Activated CD8-positive, alpha-beta memory T cell treated with anti-CD3 and anti-CD28 coated beads, Interleukin-2, amount 50 U/mL, for 48 hours (primary cell): ENCODE measurements at places on chromosomes 13 and 19.

DNA sequence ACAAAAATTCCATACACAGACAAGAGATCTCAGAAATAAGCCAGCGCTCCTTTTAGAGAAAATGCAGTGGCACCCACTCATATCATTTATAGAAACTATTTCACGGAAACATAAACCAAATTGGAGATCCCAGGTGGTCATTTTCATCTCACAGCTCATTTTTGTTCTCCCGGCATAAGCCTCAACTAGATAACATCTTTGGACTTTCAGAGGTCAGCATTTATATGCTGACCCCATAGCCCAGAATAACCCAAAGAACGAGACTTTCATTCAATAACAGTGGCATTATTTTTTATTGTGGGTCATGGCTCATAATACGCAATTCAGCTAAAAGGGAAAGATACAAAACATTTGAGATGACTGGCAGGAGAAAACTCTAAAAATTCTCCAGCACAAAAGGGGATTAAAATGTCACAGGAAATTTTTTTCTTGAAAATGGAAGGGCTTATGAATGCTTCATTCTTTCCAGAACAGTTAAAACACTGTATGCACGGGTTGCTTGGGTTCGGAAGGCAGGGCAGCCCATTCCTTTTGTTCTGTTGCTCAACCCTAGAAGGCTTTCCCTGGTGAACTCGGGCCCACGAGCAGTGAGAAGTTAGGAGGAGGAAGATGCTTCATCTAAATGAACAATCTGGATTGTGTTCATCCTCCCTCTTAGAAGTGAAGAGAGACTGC is 24.0 kb downstream of the STARD13 start:
- DNase-seq: no peak

- no peak for DNase-seq
Measured at GRCh38 chr13:24287748-24288287, 21.6 kb upstream of the C1QTNF9 start.

- DNase-seq: no peak
Measured at GRCh38 chr13:110479215-110479545, 82.3 kb downstream of the RAB20 start.

DNA sequence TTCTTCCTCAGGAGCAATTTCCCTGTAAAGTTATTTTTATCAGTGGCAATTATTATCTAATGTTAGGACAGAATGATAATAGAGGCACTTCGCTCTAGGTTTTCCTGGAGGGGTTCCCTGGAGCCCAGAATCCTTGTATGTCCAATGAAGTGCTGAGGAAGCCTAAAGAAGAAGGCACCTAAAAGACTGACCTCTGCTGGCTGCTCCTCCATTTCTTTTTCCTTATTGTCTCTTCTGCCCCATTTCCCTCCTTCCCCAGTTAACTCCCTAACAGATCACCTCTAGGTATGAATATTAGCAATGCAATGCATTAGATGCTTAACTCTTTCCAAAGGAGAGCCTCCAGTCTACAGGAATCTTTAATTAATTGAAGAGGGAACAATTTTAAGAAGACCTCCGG is 985.4 kb downstream of the DIAPH3 start:
- no peak for DNase-seq

- DNase-seq: no peak
Measured at GRCh38 chr13:94332359-94333096, 147.0 kb downstream of the DCT start.
